ENCODE measurements at places on chromosomes 6 and 20.

- no peak for DNase-seq
Measured at GRCh38 chr6:163965426-163966348, 551.2 kb downstream of the QKI start.

DNA sequence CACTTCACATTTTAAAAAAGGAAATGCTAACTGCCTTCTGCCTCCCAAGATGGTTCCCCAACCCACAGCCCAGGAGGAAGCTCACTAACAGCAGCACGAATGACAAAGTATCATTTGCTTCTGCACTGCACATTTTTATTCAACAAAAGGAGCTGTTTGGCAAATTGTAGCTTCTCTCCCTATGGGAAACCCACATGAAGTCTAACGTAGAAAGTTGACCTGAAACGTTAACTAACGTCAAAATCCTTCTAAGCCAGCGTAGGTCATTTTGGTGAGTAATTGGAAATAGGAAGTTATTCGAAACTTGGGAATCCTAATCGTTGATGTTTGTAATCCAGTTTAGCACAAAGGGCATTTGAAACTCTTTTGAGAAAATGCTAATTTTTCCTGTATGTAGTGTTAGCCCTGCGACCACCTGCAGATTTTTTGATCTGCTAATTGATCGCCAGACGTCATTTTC, 2.9 kb downstream of the SALL4 start:
- no peak for DNase-seq

- DNase-seq: no peak
Measured at GRCh38 chr20:7248281-7249201, 481.1 kb downstream of the BMP2 start.

- DNase-seq: no peak
Measured at GRCh38 chr6:169238766-169239165, 14.9 kb downstream of the THBS2 start.

GRCh38 chr20:44536175-44536574, 14.3 kb upstream of the SERINC3 start:
- DNase-seq: no peak

DNA sequence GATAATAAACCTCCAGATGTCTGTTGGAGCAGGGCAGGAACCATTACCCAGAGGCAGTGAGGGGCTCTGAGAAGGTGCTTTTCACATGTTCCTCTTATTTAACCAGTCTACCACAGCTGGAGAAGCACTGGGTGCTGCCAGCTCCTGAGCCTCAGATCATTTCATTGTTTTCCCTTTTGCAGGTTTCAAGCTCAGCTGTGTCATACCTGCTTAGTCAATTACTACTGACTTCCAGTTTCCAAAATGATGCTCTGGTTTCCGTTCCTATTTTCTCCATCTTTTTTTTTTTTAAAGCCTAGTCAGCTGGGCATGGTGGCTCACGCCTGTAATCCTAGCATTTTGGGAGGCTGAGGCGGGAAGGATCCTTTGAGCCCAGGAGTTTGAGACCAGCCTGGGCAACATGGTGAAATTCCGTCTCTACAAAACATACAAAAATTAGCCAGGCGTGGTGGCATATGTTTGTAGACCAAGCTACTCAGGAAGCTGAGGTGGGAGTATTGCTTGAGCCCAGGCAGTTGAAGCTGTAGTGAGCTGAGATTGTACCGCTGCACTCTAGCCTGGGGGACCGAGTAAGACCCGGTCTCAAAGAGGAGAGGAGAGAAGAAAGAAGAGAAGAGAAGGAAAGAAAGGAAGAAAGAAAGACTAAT, 6.7 kb downstream of the FLOT1 start:
- no peak for DNase-seq

GRCh38 chr6:94736236-94736635, 841.1 kb upstream of the MANEA start:
- DNase-seq: no peak

GRCh38 chr6:71913444-71914234, 27.3 kb downstream of the RIMS1 start:
- no peak for DNase-seq

GRCh38 chr20:62752671-62753501, 43.4 kb upstream of the MRGBP start:
- DNase-seq: no peak

DNA sequence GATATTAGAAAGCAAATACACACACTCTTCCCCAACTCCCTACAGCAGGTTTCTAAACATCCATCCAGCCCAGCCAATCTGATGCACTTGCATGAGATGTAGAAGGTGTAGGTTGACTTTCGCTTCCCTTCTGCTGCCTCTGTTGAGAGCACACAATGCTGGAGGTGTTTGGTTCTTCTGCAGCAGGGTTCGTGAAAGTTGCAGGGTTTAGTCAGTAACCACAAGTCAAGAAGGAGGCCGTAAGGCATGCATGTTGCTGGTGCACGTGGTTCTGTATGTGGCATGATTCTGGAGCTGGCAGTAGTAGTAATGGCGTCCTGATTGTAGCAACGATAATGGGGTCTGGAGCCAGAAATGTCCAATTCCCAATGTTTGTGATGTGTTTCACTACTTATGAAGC, 53.0 kb downstream of the DEK start:
- DNase-seq: no peak

DNA sequence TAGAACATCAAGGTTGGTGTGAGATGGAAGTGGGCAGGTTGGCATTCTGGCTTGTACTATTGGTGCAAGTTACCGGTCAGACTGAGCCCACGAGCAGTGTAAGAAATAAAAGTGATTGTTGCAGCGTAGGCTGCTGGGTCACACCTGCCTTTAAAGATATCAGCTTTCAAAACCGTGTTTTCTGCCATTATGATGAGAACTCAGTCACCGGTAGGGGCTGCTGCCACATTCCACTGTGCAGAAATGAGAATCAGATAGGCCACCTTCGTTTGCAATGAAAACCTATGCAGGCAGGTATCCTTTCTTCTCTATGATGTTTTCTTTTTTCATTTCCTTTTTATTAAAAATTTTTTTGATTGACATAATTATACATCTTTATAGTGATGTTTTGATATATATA, 168.5 kb downstream of the MYLK4 start:
- peak; percentile 39 for DNase-seq

DNA sequence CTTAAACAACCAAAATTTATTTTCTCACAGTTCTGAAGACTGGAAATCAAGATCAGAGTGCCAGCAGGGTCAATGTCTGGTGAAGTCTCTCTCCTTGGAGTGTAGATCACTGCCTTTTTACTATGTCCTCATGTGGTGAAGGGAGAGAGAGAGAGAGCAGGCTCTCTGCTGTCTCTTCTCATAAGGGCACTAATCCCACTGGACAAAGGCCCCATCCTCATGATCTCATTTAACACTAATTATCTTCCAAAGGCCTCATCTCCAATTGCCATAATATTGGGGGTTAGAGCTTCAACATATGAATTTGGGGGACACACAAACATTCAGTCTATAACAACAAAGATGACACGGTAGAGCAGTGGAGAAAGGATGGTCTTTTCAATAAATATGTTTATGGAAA, 27.4 kb downstream of the SOBP start:
- no peak for DNase-seq

DNA sequence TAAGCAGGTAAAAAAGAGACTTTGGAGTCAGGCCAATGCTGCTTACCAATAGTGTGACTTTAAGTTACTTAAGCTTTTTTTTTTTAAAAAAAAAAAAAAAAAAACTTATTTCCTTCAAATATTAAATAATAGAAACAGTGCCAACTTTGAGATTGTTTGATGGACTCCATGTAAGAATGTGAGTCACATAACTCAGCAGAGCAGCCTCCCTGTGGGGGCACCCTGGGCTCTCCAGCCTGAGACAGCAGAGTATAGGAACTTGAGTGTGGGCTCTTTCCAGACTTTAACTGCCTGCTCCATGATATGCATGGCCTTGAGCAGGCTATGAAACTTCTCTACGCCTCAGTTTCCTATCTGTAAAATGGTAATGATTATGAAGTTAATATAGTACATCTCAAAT, 113.3 kb upstream of the SAMD5 start:
- no peak for DNase-seq

GRCh38 chr6:25302677-25303128, 23.5 kb downstream of the CARMIL1 start:
- no peak for DNase-seq

DNA sequence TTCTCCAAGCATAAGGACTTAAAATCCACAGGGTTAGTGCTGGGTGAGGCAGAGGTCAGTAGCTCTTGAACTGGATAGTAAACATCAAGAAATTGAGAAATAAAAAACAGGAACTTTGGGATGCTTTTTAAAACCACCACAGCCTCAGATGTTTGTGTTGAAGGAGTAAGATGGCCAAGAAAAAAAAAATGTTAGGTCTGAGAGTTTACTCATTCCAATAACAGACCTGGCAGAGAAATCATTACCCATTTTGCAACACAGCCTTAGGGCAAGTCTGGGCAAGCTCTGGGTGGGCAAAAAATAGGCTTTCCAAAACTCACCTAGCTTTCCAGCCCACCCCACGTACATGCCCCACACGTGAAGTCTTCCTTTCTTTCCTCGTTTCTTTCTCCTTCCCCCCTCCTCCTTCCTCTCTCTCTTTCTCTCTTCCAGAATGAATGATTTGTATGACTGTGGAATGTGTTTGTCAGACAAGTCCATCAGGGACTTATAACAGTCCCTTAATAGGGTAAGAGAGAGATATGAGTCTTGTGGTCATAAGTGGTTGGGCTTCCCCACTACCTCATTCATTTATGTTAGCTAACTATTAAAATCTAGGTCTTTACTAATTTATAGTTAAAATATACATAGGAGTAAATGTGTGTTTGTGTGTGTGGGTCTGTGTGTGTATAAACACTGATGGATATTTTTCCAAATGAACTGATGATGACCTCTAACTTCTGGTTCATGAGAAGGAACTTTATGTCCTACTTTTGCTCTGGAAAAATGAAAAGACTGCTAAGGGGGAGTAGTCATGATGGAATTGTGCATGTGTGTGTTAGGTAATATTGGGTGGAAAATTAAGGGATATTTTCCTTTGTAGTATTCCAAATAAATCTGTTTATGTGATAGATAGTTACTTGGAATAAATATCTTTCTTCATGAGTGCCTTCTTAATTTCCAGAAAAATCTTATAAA, 18.0 kb upstream of the DSE start:
- DNase-seq: no peak

DNA sequence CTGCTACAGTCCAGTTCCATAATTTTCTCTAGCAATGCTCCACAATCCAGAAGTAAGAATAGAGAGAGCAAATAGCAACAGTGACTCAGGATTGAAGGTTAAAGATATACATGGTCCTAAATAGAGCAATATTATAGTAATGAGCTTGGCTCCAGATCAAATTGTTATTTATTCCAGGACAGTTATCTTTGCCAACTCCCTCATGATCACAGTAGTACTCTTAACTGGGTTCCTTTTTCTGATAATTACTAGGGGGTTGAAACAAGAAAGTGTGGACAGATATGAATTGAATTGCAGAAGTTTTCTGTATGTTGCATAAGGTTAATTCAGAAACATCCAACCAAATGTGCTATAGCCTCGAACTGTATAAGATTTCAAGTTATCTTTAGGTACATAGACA, 11.9 kb downstream of the FAM184A start:
- no peak for DNase-seq

GRCh38 chr6:141956868-141957267, 175.9 kb upstream of the GJE1 start:
- DNase-seq: no peak

DNA sequence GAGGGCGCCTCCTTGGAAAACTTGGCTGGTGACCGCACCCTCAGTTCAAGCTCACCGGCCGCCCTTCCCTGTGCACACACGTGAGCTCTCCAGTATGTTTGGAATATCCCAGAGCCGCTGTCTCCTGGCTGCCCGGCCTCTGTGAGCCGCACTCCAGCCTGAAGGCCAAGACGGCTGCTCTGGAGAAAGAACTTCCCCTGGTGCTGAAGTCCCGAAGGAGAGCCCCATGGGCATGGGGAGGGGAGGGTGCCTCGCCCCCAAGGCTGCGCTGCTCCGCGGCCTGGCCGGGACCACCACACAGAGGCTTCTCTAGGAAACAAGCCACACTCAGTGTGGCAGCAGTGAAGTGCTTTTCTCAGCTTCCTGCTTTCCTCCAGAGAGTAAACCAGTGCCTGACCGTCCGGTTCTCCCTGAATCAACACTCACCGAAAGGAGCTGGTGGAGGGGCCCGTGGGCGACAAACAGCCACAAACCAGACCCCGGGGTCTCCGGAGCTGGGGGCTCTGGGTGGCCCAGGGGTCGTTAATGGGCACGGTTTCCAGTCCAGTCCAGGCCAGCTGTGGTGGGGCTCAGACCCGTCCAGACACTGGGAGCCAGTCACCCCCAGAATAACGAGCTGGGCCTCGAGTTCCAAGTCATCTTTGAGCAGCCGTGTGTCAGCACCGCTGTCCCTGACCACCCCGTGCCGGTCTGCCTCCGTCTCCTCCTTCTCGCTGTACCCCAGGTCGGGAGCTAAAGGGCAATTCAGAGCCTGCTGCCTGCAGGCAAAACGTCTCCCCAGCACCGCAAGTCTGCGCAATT, 87.4 kb upstream of the BHLHE23 start:
- no peak for DNase-seq

DNA sequence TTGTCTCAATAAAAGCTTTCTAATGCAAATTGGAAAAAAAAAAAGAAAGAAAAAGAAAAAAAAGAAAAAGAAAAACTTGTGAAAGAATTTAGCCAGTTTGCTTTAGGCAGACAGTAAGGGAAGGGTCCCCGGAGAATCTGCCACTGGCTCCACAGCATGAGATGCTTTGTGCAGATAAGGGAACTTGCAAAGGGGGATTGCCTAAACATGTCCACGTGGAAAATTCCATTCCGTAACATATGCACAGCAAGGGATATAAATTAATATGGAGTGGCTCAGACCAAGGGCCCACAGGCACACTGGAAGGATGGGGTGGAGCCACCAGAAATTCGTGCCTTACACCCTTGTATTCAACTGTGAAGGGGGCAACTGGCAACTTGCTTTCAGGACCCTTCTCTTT, 45.4 kb downstream of the MKKS start:
- no peak for DNase-seq

DNA sequence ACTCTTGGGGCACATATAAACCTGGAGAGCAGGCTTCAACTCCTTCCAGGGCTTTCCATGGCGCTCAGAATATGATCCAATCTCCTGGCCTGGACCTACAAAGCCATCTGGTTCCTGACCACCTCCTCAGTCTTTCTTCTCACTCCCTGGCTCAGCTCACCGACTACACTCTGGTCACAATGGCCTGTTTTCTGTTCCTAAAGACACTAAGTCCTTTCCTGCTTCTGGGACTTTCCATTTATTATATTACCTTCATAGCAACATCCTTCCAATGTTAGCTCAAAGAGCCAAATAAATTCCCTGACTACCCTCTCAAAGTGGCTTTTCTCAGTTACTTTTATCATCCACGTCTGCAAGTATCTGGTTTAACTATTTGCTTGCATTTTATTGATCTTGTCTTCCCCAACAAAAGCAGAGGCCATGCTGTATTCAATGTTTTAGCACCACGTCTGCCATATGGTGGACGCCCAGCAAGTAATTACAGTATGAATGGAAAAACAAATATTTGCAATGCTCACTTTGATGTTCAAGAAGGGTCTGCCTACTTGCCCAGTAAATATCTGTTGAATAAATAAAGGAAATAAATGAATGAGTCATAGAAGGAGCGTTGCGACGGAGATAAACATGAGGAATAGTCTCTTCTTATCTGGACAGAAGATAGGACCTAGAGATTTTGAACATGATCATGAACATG, 328.4 kb downstream of the ESR1 start:
- no peak for DNase-seq

GRCh38 chr6:21451546-21452013, 142.0 kb upstream of the SOX4 start:
- no peak for DNase-seq

Data from RPMI8226 (cell line).